ENCODE measurements at places on chromosomes 3 and 15. TPM values are rescaled to one million over a fixed set of nuclear protein-coding genes. Genes with fewer than 3 reads are reported as not detected.

The FBN1 gene
- total RNA-seq, result 3.9 TPM

The UROC1 gene
- not detected for total RNA-seq

The SI gene
- not detected for total RNA-seq

The CACNA2D3 gene
- total RNA-seq, result 1.6 TPM

The DPH3 gene
- total RNA-seq, result 15.0 TPM

The VWA5B2 gene
- not detected for total RNA-seq

The FSIP1 gene
- 0.15 TPM for total RNA-seq

The MBNL1 gene
- total RNA-seq, result 11.1 TPM

The CPN2 gene
- total RNA-seq, result 0.21 TPM

The CCR5 gene
- total RNA-seq, result not detected

The CCR9 gene
- total RNA-seq, result not detected

The SPESP1 gene
- 0.48 TPM for total RNA-seq

The LDHAL6B gene
- total RNA-seq, result not detected

The TMEM212 gene
- total RNA-seq, result not detected

The MCCC1 gene
- 25.2 TPM for total RNA-seq

The KIF15 gene
- 19.3 TPM for total RNA-seq

The CDCP1 gene
- 2.2 TPM for total RNA-seq

The NPAP1 gene
- not detected for total RNA-seq

The ROBO2 gene
- 8.3 TPM for total RNA-seq

The AMOTL2 gene
- total RNA-seq, result 46.0 TPM

The CEP19 gene
- 3.7 TPM for total RNA-seq

The GOLGA8R gene
- total RNA-seq, result not detected

The AP3B2 gene
- total RNA-seq, result 10.4 TPM

The SPTSSB gene
- 0.31 TPM for total RNA-seq

The ULK3 gene
- total RNA-seq, result 30.4 TPM

The ITIH3 gene
- not detected for total RNA-seq

The TERC gene
- total RNA-seq, result 361 TPM

The BMF gene
- 11.9 TPM for total RNA-seq

The GABRA5 gene
- total RNA-seq, result 18.6 TPM

The ADPRH gene
- 2.9 TPM for total RNA-seq

The MRPL46 gene
- 29.7 TPM for total RNA-seq

The GOLGA8O gene
- total RNA-seq, result 0.15 TPM

The ARL6IP5 gene
- 19.0 TPM for total RNA-seq

The FSD2 gene
- not detected for total RNA-seq

The KCNMB3 gene
- total RNA-seq, result 0.48 TPM

The LCTL gene
- total RNA-seq, result 1.9 TPM

The PRKCI gene
- total RNA-seq, result 74.5 TPM
